ENCODE measurements at places on chromosomes 2 and 18.

DNA sequence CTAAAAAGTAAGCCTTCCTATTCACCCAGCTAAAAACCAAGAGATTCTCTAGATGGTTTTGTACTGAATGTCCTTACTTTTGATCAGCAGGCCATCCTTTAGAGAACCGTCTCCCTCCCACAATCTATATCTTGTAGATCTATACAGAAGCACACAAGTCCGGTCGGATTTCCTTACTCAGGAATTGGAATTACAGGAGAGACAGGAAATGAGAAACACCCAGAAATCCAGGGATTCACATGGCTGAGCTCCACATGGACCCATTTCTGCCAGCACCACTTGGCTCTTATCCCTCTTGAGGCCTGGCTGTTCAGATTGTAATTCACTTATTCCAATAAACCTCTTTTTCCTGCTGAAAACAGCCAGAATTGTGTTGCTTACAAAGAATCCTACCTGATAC lies 4.5 kb downstream of the OLA1 start:
- no peak for ATAC-seq

- peak; percentile 43 for ATAC-seq
These were observed 130.9 kb downstream of the EXOC6B start for GRCh38 chr2:72694715-72695496.

- ATAC-seq, result no peak
These were observed 46.6 kb downstream of the HNMT start for GRCh38 chr2:138010890-138011289.

GRCh38 chr18:29465526-29465925 lies 1288.6 kb upstream of the CDH2 start:
- no peak for ATAC-seq

DNA sequence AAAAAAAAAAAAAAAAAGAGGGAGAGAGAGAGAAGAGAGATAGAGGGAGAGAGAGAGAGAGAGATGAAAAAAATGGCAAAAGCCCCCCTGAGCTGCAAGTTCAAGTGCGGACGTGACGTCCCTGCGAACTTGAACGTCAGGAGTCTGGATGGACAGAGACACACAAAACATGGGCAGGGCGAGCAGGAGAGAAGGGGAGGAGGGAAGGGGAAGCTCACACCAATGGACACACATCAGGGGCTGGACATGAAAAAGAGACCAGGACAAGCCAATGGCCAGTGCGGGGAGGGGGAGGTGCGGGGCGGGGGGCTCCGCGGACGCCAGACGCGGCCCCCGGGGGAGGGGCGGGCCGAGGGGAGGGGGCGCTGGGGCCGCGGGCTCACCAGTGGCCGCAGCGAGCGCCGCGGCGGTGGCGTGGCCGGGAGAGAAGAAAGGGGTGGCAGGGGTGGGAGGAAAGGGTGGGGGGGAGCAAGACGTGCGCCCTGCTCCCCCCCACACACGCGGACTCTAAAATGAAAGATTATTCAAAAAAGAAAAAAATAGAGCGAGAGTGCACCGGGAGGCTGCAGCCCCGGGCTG lies at the start of gene BCL11A:
Gene BCL11A, minus strand, starts transcription at position 160 of the 579 bp plus-strand sequence. CDS start 384 bp downstream, outside the sequence.
- peak; percentile 31 for ATAC-seq

DNA sequence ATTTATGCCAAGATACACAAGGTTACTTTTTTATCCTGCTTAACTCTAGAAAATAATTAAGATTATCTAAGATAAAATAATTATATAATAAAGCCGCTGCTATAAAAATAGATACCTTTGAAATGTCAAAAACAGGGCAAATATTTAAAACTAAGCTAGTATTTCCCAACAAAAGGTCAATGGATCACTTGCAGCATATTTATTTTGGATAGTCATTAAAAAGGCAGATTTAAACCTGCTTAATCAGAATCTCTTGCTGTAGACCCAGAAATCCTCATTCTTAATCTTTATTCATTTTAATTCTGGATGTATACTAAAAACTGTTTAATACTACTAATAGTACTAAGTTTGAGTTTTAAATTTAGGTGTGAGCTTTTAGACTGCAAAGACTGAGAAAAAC lies 139.0 kb upstream of the CWC22 start:
- no peak for ATAC-seq

DNA sequence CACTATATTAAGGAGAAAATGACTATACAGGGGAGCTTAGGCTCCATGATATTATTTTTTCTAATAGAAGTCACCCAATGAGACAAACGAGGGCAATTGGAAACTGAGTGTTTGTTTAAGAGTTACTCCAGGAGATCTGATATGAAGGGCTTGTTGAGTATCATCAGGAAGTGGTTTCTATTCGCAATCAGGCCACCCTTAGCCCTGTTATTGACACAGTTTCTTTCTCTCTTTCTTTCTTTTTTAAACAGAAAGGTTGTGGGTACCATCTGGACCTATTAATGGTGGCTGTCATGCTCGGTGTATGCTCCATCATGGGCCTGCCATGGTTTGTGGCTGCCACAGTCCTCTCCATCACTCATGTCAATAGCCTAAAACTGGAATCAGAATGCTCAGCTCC lies 117.3 kb downstream of the DPP4 start:
- ATAC-seq, result no peak

DNA sequence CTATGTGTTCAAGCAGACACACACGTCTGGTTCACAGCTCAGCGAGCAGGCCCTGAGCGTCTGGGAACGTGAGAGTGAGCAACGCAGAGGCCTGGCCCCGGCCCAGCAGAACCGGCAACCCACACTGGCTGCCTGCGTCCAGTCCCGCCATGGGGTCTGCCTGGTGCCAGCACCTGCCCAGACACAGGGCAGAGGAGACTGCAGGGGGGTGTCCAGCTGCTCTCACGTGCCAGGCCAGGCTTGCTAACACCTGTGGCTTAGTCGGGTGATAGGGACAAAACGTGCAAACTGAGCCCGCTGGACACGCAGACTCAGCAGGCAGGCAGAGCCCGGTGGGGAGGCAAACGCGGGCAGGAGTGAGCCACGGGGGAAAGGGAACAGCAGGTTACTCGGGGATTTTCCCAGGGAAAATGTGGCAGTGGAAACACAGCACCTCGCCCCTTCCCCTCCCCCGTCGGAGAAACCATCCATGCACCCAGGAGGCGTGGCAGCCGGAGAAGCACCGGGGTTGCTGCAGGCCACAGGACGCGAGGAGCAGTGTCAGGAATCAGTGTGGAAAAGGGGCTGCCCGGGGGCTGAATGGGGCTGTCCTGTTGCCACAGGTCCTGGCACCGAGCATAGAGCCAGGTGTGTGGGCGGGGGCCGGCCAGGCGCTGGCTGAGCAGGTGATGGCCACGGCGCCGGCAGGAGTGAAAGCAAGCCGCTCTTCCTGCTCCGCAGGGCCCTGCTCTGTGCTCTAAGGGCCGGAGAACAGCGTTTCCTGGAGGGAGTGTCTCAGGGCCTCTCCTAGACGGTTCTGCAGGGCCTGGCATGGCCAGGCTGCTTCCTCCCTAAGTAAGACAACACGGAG lies 154.7 kb downstream of the HDAC4 start:
- ATAC-seq, result peak; percentile 48

GRCh38 chr2:100976645-100977391 lies 25.3 kb upstream of the RPL31 start:
- no peak for ATAC-seq

DNA sequence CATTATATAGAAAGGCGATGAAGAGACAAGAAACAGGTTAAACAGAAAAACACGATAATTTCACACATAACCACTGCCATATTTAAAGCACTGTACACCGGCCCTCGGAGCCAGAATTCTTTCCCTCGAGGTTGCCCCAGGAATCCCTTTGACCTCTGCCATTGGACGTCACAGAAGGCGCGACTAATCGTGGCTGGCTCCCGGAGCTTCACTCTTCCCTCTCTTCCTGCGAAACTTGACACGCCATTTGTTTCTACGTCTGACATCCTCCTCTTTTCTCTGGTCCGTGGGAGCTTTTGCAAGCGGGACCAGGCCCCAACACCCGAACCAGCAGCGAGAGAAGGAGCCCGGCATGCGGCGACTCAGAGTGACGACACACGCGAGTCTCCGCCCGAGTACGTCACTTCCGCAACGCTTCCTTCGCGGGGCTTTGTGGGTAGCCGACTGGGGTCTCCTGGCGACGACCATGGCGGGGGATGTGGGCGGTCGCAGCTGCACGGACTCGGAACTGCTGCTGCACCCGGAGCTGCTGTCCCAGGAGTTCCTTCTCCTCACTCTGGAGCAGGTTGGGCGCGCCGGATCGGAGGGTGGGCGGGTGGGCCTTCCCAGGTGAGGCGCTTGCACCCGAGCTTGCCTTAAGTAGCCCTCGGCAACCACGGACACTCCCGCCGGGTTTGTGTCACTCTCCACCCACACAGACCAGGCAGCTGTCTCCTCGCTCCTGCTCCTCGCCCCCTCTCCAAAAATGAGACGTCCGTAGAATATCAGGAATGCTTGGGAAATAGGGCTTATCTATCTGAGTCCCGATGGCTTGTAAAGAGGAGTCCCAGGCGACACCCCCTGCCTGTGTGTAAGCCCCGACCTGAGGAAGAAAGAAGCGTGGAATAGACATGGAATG lies at the start of gene C2orf49:
Gene C2orf49, plus strand, starts transcription at position 419 of the 898 bp plus-strand sequence. Its CDS starts 48 bp downstream, at position 467.
- peak; percentile 97 for ATAC-seq

GRCh38 chr18:67151366-67151765 lies 365.2 kb downstream of the DSEL start:
- ATAC-seq, result no peak

- no peak for ATAC-seq
These were observed 2.7 kb downstream of the CDH7 start for GRCh38 chr18:65753520-65753919.

GRCh38 chr18:23238152-23238531 lies 102.9 kb downstream of the CABLES1 start:
- peak; percentile 54 for ATAC-seq

DNA sequence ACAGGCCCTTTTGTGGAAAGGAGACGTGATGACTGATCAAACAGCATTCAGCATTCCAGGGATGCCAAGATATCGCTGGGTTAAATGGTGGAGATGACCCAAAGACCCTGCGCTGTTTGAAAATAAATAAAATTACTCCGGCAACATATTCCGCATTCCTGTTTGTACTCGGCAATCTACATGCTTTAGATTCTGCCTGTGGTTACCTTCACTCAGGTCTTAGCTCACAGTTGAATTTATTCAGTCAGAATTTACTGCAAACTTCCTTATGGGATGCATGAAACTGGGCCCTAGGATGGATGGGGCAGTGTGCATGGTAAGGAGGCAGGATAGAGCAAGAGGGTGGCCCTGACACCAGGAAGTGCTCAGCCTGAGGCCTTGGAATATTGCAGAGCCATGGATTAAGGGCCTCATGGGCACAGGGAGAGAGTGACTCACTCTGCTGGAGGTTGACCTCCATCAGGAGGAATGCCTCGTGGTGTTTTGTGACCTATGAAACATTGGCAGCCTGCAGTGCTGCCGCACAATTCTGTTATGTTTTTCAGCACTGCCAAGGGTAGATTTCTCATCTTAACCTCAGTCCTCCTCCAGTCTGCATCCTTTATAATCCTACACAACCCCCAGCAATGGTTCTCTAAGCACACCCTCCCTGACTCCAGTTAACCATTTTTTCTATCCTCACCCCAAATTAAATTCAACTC lies 321.4 kb downstream of the IRS1 start:
- peak; percentile 86 for ATAC-seq

DNA sequence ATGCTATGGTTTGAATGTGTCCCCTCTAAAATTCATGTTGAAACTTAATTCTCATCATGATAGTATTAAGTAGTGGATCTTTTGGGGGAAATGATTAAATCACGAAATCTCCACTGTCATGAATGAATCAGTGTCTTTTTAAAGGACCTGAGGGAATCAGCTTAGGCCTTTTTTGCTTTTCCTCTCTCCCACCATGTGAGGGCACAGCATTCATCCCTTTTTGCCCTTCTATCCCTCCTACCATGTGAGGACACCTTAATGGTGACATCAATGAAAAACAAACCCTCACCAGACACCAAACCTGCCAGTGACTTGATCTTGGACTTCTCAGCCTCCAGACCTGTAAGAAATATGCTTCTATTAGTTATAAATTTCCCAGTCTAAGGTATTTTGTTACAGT lies 247.1 kb upstream of the UBE2E3 start:
- no peak for ATAC-seq

- no peak for ATAC-seq
These were observed 1941.9 kb upstream of the PIK3C3 start for GRCh38 chr18:40013001-40013609.

- ATAC-seq, result no peak
These were observed 28.0 kb downstream of the SERPINB11 start for GRCh38 chr18:63730773-63731172.

- ATAC-seq, result no peak
These were observed 8.8 kb upstream of the NAB1 start for GRCh38 chr2:190640117-190640516.

GRCh38 chr2:212592695-212593094 lies 54.1 kb upstream of the ERBB4 start:
- ATAC-seq, result no peak

DNA sequence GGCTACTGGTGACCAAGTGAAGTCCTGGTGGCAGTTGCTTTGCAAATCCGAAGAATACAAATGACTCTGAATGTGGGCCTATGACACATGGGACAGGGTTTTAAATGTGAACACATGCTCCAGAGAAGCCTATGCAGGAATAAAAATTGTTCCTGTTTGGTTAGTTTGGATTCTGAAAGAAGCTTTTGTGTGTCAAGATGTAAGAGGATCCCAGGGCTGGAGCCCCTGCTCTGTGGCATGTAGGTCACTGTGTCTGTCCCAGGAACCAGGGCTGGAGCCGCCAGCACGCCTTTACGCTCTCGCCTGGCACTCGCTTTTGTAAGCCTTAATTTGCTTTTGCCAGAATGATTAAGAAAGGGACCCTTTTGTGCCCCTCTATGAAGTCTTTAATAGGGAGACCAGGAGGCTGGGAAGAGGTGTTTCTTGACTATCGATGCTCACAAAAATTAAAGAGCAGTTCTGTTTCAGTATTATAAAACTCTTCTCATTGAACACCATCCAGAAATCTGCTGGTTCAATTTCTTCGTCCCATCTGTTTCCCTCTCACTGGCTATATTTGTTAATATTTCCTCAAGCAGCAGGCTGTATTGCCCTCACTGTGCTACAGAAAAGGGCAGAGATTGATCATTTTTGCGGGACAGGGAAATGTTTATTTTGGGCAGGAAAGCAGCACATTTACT lies 532.7 kb upstream of the POU3F3 start:
- ATAC-seq, result no peak

DNA sequence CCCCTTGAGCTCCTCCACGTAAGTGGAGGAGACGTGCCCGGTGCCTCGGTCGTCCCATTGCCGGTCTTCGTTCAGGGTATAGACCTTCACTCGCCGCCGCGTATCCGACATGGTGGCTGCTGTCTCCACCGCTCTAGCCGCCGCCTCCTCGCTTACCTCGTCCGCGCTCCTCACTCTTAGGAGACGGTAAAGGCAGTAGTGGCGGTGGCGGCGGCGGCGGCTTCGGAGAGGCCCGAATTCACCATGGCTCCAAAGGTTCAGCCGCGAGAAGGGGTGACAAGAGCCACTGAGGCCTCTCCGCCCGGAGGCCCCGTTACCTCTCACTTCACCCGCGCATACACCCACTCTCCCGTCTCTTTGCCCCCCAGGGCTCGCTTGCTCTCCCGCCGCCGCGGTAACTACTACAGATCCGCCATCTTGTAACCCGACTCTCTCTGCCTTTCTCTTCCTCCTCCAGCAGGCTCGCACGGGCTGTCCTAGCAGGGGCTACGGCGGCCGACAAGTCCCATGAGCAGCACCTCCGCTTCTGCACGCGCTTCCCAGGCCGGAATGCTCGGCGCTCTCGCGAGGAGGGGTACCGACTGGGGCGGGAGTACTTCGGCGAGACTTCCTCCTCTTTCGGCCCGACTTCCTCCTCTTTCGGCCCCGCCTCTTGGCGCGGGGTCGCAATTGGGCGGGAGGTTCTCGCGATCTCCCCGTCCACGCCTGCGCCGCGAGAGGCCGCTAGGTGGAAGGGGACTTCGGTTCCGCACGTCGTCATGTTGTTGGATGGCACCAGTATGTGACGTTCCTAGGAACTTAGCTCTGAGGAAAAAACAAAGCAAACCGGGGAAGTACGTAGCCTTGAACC lies at the start of gene PPP4R3B:
Gene PPP4R3B, minus strand, starts transcription at position 448 of the 850 bp plus-strand sequence. Its CDS starts 337 bp downstream, at position 111.
- peak; percentile 97 for ATAC-seq

- ATAC-seq, result no peak
These were observed 265.4 kb downstream of the NUP35 start for GRCh38 chr2:183389546-183390080.
